Hematopoietic multipotent progenitor cell treated with erythropoietin and hydrocortisone succinate and interleukin-3 and kit ligand, for 8 days (in vitro differentiated cells): ENCODE measurements at places on chromosomes 5 and 9.

DNA sequence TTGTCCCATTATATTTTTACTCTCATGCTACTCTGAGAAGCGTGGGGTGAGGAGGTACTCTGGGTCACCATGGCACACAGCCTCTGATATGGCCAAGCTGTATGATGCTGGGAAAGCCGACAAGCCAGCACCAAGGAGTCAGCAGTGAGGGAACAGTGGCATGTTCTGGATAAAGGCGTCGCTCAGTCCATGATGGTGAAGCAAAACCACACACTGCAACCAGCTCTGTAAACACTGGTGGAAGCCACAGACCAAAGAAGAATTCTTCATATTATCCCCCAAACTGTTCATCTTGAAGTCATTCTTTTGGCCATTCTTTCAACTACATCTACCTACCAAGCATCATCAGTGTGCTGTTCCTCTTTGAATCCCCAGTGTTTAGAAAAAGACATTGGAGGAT is 264.6 kb downstream of the ARHGEF28 start:
- no peak for DNase-seq

- DNase-seq = no peak
These were observed 68.0 kb upstream of the IRX4 start for GRCh38 chr5:1950708-1951103.

GRCh38 chr9:88947581-88948573 is 43.4 kb upstream of the S1PR3 start:
- DNase-seq = no peak

- DNase-seq = no peak
These were observed 140.1 kb upstream of the MOCS2 start for GRCh38 chr5:53249529-53250200.
